ENCODE measurements at places on chromosomes 4 and X.

DNA sequence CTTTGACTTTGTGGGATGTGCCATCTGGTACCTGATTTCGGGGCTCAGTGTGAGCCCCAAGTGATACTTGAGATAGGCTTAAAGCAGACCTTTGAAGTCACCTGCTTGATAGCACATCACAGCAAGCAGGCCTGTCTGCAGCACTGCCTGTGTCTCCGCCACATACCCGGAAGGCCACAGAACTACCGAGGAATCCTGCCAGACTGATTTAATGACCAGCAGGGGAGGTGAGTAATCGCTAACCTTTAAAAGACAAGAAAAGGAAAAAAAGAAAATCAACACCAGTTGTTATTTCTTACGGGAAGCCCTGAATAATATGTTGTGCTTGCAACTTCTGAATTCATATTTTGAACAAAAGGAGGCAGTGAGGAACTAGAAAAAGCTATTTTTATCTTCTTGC lies 6.8 kb downstream of the PTCHD1 start:
- DNase-seq: no peak

GRCh38 chrX:78111140-78111931 lies 7.3 kb downstream of the PGK1 start:
- DNase-seq: no peak

GRCh38 chrX:151736685-151737084 lies 2.1 kb downstream of the CNGA2 start:
- no peak for DNase-seq

GRCh38 chrX:72545990-72546389 lies 26.7 kb downstream of the HDAC8 start:
- DNase-seq: no peak

DNA sequence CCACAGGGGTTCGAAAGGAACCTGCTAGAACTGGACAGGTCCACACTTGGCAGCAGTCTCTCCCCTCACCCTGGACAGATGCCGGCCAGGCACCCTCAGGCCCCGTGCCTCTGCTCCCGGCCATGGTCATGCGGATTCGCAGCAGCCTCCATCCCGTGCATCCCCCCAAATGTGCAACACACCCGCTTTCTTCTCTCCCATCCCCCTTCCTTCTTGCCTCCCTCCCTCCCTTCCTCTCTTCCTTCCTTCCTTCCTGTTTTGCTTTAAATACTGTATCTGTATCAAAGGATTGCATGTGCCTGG lies 35.0 kb upstream of the HMX1 start:
- DNase-seq: no peak

GRCh38 chr4:169060391-169061091 lies 50.5 kb upstream of the CBR4 start:
- DNase-seq: no peak

DNA sequence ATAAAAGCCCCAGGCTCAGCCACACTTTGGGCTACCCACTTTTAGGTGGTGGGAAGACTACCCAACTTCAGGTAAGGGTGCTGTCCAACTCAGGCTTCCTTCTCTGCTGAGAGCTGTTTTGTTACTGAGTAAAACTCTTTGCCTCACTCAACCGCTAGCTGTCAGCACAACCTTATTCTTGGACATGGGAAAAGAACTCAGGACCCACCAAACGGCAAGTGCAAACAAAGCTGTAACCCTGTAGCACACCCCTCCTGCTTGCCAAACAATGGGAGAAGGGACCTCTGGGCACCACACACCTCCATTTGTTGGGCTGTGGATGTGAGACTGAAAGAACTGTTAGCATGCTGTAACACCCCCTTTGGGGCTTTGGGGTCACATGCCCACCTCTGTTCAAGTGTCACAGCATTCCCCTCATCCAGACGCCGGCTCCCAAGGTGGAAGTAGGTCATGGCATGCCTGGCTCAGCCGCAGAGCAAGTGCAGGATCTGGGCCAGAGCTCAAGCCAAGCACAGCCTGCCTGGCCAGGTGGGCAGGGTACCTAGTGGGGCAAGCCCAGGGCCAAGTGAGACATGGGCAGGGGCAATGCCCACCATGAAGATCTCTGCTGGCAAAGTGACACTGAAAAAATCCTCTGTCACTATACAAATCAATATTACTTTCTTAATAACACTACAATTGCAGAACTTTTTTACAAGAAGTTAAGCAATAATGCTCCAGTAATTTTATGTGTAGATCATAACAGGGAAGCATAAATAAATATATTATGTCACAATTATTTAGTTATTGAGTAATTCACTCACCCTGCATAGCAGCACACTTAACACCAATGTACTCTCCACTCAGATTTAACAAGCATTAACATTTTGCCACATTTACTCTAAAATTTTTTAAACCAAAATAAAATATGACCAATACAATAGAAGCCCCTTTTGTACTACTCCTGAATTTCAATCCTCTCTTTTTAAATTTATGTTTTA lies 107.2 kb downstream of the TBCK start:
- no peak for DNase-seq

- no peak for DNase-seq
Observed at GRCh38 chr4:57443308-57443707, 333.1 kb upstream of the IGFBP7 start.

GRCh38 chr4:8400632-8401325 lies 39.7 kb downstream of the ACOX3 start:
- no peak for DNase-seq

DNA sequence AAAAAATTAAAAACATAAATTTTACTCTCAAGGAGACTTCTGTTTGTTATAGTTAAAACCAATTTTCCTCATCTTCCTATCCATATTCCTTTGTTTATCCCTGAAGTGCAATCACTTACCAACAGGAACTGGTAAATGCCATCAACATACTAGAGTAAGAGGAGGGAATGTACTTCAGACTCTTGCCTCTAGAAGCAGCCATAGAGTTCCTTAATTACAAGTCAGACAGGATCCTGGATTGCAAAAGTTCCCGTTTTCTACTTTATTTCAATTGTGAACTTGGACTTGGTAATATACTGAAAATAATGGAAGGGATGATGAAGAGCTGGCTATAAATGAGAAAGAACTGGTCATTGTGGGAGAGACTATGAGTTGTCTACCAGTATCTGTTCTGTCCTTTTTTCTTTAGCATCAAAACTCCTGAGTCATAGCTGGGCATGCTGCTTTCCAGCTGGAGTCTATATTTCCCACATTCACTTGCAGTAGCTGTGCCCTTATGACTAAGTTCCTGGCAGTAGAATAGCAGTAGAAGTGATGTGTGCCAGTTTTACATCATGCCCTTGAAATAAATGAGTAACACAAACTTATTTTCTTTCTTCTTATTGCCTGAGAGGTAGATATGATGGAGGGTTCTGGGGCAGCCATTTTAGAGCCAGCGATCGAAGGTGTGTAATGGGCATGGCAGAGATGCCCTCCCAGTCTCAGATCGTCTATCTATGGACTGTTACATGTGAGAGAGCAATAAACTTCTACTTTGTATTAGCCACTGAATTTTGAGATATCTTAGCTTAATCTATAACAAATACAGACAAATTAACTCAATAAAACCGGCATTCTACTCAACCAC lies 26.8 kb upstream of the SPARCL1 start:
- no peak for DNase-seq

DNA sequence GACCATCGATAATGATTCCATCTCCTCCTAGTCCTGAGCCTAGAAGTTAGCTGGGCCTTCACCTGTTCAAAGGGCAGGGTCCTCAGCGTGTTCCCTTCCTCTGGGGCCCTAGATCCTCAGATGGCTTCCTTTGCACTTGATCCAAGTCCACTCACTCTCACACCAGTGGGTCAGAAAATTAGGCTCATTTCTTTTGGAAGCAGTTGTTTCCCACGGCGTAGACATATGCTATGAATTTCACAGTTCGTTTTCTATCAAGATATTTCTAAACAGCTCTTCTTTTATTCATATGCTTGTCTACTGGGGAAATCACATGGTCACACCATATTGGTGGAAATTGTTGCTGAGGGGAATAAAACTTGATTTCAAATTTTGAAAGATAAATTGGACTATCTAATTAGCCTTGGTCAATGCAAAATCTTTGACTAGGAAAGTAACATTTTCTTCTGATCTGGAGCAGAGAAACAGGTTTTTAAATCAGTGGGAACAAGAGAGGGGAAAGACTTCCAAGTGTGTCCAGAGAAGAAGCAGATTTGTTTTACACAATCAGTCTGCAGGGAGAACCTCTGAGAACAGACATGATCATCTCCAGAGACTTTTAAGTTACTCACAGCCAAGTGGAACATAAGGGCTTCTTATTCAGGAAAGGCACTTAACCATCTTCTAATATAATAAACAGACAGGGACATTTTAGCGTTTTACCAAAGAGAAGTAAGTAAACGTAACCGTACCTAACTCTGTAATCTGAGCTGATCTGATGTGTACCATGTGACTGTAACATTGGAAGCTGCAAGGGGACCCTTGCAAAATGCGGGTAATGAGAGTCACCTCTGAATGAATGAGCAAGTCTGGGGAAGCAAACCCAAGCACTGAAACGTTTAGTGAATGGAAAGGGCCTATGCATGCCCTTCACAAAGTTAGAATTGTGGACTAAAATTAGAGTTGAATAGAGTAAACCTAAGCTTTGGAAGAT lies 455.7 kb upstream of the FAT1 start:
- DNase-seq: no peak

DNA sequence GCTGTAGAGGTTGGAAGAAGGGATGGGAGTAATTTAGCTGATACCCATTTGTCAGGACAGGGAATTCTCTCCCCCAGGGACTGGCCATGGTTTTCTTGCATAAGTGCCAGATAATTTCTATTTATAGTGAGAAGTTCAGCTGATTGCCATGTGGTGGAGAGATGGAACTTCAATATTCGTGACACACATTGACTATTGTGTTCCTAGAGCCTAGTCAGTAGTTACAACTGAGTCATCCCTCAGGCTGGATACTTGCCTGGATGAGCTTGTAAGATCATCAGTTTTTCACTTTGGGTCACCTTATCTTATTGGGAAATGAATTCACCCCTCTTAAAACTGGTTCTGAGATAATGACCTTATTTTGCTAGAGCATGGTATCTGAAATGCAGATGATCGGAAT lies 32.2 kb downstream of the CFAP299 start:
- no peak for DNase-seq

GRCh38 chrX:46381630-46382029 lies 163.6 kb downstream of the ZNF674 start:
- DNase-seq: no peak

- DNase-seq: no peak
Observed at GRCh38 chrX:19649226-19649995, 134.1 kb upstream of the MAP3K15 start.

GRCh38 chrX:39891781-39892180 lies 206.0 kb downstream of the BCOR start:
- no peak for DNase-seq

DNA sequence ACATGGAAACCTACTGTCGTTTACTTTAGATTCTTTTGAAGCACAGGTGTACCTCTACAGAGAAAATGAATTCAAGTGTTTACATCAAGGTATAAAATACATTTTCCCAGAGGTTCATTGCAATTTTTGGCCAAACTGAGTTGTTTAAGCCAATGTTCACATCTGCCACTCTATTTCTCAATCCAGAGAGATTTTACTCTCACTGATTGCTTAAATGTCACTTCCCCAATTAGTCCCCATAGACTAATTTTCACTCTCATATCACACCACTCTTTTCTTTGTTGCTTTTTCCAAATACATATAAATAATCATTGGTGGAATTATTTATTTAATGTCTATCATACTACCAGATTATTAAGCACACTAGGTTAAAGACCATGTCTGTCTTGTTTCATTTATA lies 271.8 kb downstream of the PPP3CA start:
- DNase-seq: no peak

DNA sequence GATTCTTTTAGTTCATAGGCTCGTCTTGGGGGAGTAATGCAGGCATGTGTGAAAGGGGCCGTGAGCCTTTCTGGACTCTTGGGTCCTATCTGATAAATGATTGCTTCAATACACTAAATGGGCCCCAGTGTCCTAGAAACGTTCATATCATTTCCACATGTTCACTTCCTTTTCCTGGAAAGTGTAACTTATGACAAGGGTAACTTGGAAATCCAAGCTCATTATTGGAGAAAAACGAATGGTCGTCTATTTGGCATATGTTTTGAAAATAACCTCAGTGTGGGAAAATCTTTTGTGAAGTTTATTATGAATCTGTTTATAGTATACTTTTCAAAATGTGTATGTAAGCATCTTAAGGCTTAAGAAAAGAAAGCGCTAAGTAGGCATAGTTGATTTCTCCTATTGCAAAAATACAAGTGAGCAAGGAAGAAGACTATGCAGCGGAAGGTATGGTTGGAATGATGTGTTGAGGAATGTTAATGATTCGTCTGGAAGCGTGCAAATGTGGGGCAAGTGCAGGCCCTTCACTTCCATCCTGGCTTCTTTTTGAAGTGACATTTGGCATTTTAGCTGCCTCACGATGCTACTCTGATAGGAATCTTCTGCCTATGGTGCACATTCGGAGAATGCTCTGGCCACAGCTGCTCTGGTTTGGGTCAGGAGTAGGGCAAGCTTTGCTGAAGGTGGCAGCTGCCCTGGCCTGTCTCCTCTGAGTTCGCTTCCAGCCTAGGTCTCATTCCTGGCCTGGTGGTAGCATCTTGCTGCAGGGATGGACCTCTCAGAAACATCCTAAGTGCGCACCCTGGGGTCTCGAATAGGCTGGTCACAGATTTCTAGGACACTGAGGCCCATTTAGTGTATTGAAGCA lies 49.5 kb upstream of the STOX2 start:
- no peak for DNase-seq

GRCh38 chrX:2401201-2401589 lies 99.6 kb downstream of the DHRSX start:
- no peak for DNase-seq

DNA sequence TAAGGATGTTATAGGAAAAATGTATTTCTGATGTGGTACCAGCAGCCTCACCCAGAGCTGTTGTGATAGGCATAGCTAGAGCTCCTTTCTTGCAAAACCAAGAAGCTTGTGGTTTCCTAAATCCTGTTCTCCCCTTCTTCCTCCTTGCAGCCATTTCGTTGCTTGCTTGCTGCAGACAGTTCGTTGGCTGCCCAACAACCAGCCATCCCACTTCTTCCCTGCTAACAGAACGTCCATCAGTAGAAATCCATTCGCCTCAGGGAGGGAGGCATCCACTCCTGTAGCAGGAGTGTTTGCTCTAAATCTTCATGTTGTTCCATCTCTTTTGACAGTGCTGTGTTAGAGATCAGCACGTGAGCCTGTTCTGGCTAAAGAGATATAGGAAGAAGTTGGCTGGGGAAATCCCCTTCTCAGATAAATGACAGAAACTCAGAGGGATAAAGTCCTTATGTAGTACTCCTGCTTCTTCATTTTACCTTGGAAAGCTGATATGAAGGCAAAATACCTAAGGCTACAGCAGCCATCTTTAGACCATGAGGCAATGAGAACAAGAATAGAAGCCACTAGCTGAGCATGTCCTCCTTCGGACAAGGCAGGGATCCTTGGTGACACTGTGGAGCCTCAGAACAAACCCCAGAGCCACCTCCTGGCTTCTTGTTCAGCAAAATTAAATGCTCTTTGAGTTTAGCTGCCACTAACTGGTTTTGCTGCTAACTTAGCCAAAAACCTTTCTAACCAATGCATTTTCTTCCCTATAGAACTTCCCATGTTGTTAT lies 68.4 kb upstream of the RELL1 start:
- no peak for DNase-seq

- no peak for DNase-seq
Observed at GRCh38 chr4:74263551-74263950, 44.7 kb upstream of the EPGN start.
